Left renal pelvis (tissue), 4 donors: ENCODE measurements at places on chromosomes 4 and X.

DNA sequence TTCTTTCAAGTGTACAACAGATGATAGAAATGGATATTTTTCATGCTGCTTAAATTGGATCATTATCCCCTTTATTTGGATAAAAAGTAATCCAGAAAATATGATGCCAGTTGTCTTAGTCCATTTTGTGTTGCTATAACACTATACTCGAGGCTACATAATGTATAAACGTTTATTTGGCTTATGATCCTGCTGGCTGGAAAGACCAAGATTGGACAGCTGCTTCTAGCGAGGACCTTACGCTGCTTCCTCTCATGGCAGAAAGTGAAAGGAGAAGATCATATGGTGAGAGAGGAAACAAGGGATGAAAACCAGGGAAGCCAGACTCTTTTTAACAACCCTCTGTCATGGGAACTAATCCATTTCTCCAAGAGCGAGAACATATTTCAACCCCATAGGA lies 102.7 kb downstream of the TRAM1L1 start:
- no peak for DNase-seq

- DNase-seq = no peak
Observed at GRCh38 chr4:169803413-169803812, 45.7 kb upstream of the HPF1 start.

DNA sequence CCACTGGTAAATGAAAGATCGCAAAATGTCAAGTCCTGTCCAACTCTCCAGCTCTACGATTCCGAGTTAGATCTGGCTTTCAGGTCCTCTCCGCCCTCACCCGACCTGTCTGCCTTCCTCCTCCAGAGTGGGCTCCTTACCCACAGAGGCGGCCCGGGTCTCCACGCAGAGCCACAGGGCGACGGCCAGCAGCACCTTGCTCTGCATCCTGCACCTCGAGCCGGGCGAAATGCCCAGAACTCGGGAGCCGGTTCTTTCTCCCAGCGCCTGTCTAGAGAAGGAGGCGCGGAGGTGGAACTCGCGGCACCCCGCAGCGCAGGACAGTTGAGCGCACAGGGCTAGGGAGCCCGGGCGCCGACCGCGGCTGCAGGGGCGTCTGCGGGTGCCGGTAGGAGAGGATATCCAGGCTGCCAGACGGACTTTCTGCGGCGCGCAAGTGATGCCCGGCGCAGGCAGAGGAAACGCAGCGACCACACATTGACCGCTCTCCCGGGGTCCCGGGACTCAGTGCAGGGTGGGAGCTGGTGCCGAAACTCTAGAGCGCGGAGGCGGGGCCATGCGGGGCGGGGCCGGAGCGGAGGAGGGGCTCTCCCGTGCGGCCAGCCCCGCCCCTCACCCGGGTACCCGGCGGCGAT lies at the start of gene KDR:
TSS of gene KDR (minus strand) at position 509 of the 635 bp plus-strand sequence. CDS start at position 207, 302 bp downstream.
- no peak for DNase-seq

- no peak for DNase-seq
Observed at GRCh38 chrX:111823128-111823527, 52.9 kb upstream of the TRPC5OS start.

DNA sequence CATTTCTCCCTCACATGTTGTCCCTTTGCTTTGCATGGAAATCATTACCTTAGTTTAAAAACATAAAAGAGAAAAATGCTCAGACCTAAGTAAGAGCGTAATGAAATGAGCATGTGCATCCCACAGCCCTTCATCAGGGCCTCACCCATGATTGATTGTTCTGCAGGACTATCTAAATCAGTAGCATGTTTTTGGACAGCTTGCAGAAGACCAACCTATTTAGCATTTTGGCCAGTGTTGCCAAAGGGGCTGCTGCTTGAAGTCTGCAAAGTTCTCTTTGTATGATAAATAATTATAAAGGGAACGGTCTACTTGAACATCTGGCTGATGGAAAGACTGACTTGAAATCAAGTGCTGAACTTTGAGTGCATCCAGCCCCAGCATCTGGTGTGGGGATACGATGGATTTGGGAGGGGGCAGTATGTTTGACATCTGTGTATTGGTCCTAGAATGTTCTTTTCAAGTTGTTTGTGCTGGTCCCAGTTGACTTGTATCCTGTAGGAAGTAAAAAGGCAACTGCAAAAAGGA lies 76.1 kb upstream of the LIMCH1 start:
- DNase-seq = no peak

GRCh38 chr4:165384598-165384997 lies 5.8 kb downstream of the CPE start:
- peak; percentile 27 for DNase-seq

- no peak for DNase-seq
Observed at GRCh38 chrX:75781611-75782010, 3.4 kb downstream of the MAGEE2 start.

- DNase-seq = no peak
Observed at GRCh38 chrX:70553516-70553915, 108.9 kb downstream of the DLG3 start.

DNA sequence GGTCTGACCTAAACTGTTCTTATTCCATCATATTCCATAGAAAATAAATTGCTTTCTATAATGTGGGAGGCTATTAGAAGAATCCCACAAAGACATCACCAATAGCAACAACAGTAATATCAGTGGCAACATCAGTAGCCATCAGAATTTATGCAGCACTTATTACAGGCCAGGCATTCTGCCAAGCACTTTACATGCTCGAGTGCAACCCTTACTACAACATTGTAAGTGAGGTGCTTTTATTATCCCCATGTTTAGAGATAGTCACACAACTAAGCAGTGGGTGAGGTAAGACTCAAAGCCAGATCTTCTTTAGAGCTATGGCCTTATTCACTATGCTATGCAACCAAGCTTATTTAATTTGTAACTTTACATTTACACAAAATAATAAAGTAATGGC lies 317.1 kb upstream of the BMP3 start:
- no peak for DNase-seq

GRCh38 chr4:171985129-171985528 lies 171.9 kb downstream of the GALNTL6 start:
- no peak for DNase-seq

DNA sequence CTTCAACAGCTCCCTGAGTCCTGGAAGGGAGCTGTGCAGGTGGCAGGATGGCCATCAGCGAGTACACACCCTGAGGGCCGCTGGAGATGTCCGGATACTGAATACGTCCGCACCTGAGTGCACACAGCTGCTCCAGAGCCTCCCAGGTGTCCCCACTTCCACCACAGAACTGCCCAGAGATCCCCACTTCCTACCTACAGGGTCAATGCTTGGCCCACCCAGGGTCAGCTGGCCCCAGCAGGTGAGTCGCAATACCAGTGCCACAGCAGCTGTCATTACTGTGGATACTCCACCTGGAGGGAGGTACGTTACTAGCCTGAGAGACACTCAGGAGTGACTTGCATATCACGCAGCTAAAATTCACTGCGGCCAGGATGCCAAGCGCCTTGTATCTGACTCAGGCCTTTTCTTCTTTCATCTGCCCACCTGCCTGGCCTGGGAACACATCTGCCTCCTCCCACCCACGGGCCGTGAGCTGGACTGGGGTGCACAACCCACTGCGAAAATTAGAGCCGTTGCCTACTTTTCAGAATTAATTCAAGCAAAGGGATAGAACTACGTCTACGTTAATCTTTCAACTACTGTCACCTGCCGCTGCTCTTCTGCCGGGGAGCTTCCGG lies 9.4 kb downstream of the C4orf50 start:
- DNase-seq = no peak

DNA sequence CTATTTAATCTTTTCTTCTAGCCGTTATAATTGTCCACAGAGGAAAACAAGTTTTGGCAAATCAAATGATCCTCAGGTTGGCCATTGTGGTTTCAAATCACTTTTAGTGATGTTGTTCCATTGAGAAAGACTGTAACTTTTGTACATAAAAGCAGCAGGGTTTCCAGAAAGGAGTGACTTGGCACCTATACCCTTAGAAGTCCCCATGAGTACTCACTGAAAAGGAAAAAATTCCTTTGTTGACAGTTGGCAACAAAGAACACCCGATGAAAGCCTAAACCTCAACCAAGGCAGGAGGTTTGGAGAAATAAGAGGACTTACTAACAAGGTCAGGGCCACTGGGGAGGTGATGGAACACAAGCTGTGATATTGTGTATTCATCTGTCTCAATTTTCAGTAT lies 474.4 kb downstream of the RAPGEF2 start:
- no peak for DNase-seq

DNA sequence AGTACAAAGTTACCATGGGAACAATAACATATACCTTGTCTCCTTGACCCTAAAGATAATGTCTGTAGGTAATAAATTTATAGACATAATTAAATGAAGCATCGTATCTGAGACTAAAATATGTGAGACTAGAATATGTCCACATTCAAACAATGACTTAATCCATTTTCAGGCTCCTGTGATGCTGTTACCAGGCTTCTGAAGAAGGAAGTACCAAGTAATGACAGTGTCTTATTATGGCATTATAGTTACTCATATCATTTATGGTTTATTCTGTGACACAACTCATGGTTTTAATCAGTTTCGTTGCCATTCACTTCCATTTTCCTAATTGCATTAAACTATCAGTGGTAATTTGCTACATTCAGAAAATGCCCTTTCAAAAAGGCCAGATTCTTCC lies 100.6 kb upstream of the GPM6B start:
- no peak for DNase-seq

- no peak for DNase-seq
Observed at GRCh38 chrX:43822014-43822413, 60.2 kb downstream of the MAOB start.

- DNase-seq = no peak
Observed at GRCh38 chr4:87060957-87061356, 126.1 kb downstream of the AFF1 start.

DNA sequence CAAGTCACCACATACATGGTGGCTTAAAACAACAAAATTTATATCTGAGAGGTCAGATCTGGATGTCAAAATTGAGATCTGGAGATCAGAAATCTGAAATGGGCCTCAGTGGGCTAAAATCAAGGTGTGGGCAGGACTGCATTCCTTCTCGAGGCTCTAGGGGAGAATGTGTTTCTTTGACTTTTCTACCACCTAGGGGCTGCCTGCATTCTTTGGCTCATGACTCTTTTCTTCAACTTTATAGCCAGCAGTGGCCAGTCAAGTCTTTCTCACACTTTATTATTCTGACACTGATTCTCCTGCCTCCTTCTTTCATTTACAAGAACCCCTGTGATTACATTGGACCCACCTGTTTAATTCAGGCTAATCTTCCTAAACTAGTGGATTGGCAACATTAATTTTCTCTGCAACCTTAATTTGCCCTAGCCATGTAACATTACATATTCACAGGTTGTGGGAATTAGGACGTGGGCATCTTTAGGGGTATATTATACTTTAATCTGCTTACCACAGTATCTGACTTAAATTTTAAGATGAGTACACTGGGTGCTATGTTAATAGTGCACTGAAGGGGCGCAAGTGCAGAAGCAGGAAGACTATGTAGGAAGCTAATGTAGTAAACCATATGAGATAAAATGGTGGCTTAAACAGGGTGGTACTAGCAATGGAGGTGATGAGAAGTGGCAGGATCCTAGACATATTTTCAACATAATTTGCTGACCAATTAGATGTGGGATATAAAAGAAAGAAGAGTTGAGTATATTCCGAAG lies 188.0 kb downstream of the SLC4A4 start:
- DNase-seq = no peak

GRCh38 chr4:1405636-1406393 lies 427 bp downstream of the NKX1-1 start:
- DNase-seq = no peak

DNA sequence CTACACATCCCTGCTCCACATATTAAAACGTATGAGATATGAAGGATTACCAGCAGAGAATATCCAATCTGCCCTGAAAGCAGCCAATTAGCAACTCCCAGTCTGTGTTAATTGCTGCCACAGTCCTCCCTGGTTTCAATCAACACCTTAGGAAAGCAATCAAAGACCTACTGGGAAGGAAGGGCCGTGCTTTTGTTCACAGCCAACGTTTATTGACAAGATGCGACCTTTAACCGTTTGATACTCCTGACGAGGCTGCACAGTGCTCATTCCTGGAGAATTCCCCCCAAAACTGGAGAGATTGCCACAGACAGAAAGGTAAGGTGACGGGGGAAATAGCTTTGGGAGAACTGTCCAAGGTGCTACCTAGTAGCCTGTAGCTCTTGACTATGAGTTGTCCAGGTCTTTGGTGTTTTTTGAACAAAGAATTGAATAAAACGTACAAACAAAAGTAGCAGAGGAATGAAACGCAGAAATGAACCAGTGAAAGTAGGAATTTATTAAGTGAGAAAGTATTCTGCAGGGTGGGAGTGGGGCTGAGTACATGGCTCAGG lies 596.5 kb downstream of the NLGN4X start:
- no peak for DNase-seq

GRCh38 chr4:186920483-186920882 lies 196.8 kb upstream of the FAT1 start:
- DNase-seq = no peak

DNA sequence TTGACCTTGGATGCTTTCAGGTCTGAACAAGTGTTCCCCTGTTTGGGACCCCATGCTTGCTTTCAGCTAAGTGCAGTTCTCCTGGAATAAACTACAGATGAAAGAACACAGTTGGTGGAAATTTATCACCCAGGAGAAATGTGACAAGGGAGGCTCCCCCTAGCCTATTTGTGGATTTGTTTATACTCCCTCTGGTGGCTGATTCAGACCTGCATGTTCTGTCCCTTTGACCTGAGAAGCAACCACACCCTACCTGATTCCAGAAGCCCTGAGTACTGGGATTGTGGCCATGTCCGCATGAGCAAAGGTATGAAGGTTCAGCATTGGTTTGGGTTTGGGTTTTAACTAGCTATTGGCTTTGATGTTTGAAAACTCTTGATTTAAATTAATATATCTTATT lies 440.9 kb downstream of the MID1IP1 start:
- DNase-seq = no peak

DNA sequence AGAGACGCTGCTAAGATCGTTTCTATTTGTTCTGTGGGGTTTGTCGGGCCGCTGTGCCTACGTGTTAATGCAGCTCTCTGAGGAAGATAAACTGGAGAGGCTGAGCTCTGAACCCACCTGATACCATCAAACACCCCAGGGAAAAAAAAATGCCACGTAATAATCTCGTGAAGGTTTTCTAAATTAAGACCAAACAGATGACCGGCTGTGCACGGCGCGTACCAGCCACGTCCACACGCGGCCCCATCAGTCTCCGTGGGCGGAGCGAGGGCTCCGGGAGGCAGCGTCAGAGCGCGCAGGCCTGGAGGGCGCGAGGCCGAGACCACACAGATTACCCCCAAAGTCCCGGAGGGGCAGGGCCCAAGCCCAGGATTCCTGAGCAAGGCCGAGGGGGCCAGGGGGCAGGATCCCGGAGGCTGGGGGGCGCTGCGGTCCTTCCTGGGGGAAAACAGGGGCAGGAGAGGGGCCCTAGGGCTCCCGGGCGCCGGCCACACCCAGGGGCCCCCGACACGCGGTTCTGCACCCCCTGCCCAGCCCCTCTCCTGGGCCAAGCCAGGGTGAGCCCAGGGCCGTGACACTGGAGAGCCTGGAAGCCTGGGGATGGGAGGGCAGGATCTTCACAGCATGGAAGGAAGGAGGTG lies 91.9 kb downstream of the FAM53A start:
- DNase-seq = no peak

GRCh38 chr4:154124539-154125255 lies 335.8 kb upstream of the SFRP2 start:
- DNase-seq = no peak
